ENCODE measurements at places on chromosomes 3 and 15.

GRCh38 chr15:29699791-29700190, 122.5 kb downstream of the TJP1 start:
- DNase-seq = peak; percentile 92

DNA sequence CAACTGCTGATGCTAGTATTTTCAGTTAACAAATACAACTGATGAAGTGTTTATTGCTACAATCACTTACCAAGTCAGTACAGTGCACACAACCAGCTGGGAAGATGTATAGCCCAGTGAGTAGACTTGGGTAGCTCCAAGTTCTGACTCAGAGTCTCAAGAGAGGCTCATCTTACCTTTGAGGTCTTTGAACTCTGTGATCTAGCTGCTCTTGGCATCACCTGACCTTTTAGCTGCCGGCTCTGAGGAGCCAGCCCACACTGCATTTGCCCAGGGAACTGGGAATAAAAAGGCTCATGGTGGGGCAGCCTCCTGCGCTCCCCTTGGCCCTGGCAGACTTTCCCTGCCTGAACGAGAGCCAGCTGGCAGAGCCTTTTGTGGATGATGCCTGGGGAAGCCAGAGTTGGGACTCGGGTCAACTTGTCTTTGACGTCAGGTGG, 82.6 kb downstream of the CEMIP start:
- no peak for DNase-seq

- DNase-seq = peak; percentile 35
These were observed 1.3 kb downstream of the ARL6IP5 start for GRCh38 chr3:69085833-69086722.

DNA sequence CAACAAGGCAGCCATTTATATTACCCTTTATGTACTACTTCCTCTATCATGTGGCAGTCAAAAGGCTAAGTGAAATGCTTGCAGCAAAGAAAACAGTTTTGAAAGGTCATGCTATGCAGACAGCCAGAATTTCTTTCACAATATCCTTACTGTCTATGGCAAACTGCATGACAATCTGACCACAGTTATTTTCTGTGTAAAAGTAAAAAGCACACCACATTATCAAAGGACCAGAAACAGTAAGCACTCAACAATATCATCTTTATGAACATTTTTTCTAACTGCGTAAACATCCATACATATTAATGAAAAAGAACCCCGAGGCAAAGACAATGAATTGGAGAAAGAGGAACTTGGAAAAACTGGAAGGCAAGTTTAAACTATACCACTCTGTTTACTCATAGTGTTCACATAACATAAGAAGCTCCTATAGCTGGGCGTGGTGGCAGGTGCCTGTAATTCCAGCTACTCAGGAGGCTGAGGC, 47.9 kb downstream of the PIK3CB start:
- no peak for DNase-seq

DNA sequence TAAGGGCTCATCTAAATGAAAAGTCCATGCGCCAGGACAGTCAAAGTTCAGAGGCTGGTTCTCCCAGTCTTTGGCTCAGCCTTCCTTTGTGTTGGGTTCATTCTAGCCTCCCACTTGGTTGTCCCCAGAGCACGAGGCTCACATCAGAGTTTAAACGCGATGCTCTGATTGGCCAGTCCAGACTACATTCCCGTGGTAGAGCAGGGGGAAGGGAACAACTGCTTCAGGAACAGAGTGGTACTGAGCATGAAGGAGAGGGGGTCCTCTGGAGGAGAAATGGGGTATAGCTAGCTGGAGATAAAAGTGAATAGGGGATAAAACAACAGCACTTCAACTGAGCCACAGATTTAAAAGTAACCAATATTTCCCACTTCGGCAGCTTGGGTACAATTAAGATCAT, 32.2 kb downstream of the ANAPC13 start:
- peak; percentile 69 for DNase-seq

GRCh38 chr3:131849616-131850015, 185.2 kb downstream of the CPNE4 start:
- no peak for DNase-seq

DNA sequence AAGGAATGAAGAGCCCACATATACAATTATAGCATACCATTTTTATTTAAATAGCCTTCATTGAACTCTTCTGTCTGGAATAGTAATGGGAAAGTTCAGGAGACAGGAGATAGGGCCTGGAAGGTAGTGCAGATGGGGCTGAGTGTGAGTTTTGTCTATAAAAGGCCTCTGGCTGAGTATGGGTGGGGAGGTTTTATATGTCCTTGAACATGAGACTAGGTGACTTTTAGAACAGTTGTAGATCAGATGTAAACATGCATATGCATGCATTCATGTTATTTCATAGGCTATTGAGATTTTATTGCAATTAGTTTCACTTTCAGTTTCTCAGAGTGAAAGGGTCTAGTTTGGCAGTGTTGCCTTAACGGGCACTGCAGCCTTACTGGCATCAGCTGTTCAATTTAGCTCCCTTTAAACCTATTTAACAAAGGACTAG, 27.1 kb downstream of the CGGBP1 start:
- no peak for DNase-seq
